ENCODE measurements at places on chromosomes 5 and 9. TPM values are rescaled to one million over a fixed set of nuclear protein-coding genes. Genes with fewer than 3 reads are reported as not detected.

GRCh38 chr5:18749763-18750162 is 1115.5 kb downstream of the TAF11L14 start:
- no peak for DNase-seq
- no peak overlapping the region for H3K4me3 ChIP-seq
- H3K4me1 ChIP-seq, result peaks cover 4% of the 10 kb centered on the region

DNA sequence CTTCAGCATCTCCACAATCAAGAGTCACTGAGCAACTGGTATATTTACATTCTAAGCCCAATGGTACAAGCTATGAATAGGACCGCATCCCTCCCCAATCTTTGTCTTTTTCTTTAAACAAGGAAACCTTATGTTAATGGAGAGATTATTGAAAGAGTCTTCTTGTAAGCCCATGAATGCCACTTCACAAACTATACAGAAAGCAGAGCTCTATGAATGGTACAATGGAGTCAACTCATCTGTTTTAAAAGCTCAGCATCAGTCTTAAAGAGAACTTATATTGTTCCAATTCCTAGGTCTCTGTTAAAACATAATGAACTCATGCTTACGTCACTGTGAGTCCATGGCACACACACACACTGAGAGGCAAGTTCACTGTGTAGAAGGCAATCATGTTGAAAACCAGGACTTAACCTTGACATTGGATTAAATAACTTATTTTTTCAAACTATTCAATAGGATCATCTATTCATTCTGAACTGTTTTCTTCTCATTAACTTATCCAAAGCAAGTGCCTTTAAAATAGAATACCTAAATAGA is 4.5 kb downstream of the NREP start:
- no peak for DNase-seq
- H3K4me1 ChIP-seq, result peaks cover 21% of the 10 kb centered on the region
- no peak overlapping the region for H3K27ac ChIP-seq
- no peak overlapping the region for H3K4me3 ChIP-seq
- no peaks in the 10 kb centered on the region for H3K36me3 ChIP-seq

DNA sequence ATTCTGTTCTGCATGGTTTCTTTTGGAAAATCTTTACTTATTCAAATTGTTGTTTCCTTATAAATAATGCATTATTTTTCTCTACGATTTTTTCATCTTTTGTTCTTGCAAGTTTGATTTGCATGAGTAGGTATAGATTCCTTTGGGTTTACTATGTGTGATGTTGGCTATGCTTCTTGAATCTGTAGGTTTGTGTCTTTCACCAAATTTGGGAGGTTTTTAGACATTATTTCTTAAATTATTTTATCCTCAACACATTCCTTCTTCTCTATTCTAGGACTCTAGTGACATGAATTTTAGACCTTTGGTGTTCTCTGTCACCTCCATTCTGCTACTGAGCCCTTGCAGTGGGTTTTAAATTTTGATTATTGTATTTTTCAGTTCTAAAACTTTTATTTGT is 219.0 kb downstream of the CWC27 start:
- H3K36me3 ChIP-seq, result no peaks in the 10 kb centered on the region
- H3K4me3 ChIP-seq, result no peak overlapping the region
- H3K27me3 ChIP-seq, result no peaks in the 10 kb centered on the region
- no peaks in the 10 kb centered on the region for H3K4me1 ChIP-seq
- no peak overlapping the region for H3K27ac ChIP-seq
- DNase-seq, result no peak

The STPG3 gene
- total RNA-seq, result 0.38 TPM

DNA sequence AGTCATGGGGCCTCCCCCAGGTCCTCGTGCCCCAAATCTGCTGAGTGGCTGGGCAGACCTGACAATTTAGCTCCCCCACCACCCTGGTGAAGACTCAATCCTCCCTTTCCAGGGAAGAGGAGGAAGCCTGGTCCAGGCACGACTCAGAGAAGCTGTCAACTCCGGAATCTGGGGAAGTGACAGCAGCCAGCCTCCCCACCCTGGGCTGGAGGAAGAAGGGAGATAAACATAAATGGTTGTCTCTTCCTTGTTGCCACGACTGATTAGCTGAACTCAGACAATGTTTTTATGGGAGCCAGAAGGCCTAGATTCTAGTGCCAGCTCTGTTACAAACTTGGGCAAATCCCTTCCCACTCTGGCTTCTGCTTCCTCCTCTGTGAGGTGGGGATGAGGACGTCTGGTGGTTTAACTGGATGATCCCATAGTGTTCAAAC is 15.4 kb downstream of the CCDC69 start:
- peaks cover 62% of the 10 kb centered on the region for H3K4me1 ChIP-seq
- peak overlapping the region; percentile 7 for H3K4me3 ChIP-seq
- DNase-seq, result peak; percentile 55
- no peaks in the 10 kb centered on the region for H3K27me3 ChIP-seq

The JADE2 gene
- 79.4 TPM for total RNA-seq

The C9orf50 gene
- not detected for total RNA-seq

- no peak overlapping the region for H3K27ac ChIP-seq
- no peaks in the 10 kb centered on the region for H3K36me3 ChIP-seq
- no peak overlapping the region for H3K4me3 ChIP-seq
- no peak for DNase-seq
Measured at GRCh38 chr9:38431116-38431515, 6.9 kb upstream of the IGFBPL1 start.

- no peaks in the 10 kb centered on the region for H3K4me1 ChIP-seq
- H3K27ac ChIP-seq, result no peak overlapping the region
- peaks cover 31% of the 10 kb centered on the region for H3K36me3 ChIP-seq
- DNase-seq, result no peak
- H3K4me3 ChIP-seq, result no peak overlapping the region
Measured at GRCh38 chr9:132062806-132063205, 16.9 kb downstream of the MED27 start.

- no peaks in the 10 kb centered on the region for H3K36me3 ChIP-seq
- no peaks in the 10 kb centered on the region for H3K27me3 ChIP-seq
- no peaks in the 10 kb centered on the region for H3K4me1 ChIP-seq
- no peak for DNase-seq
Measured at GRCh38 chr5:99605904-99606303, 677.1 kb upstream of the CHD1 start.

- H3K4me1 ChIP-seq, result no peaks in the 10 kb centered on the region
- peak; percentile 18 for DNase-seq
- peaks cover 10% of the 10 kb centered on the region for H3K27me3 ChIP-seq
- H3K27ac ChIP-seq, result no peak overlapping the region
- H3K4me3 ChIP-seq, result no peak overlapping the region
Measured at GRCh38 chr5:1175015-1175414, 26.4 kb upstream of the SLC6A19 start.

- no peaks in the 10 kb centered on the region for H3K27me3 ChIP-seq
- no peaks in the 10 kb centered on the region for H3K4me1 ChIP-seq
- no peak for DNase-seq
- H3K27ac ChIP-seq, result no peak overlapping the region
- no peaks in the 10 kb centered on the region for H3K36me3 ChIP-seq
Measured at GRCh38 chr9:99677281-99677680, 144.4 kb upstream of the NR4A3 start.

The LRRC19 gene
- 0.27 TPM for total RNA-seq

GRCh38 chr9:105466898-105467455 is 19.1 kb downstream of the FSD1L start:
- H3K36me3 ChIP-seq, result peaks cover 33% of the 10 kb centered on the region
- H3K27me3 ChIP-seq, result no peaks in the 10 kb centered on the region
- H3K4me1 ChIP-seq, result no peaks in the 10 kb centered on the region
- DNase-seq, result no peak
